Stimulated activated CD8-positive, alpha-beta memory T cell treated with anti-CD3 and anti-CD28 coated beads, Interleukin-2, amount 100 ng/mL, for 1 hour (primary cell): ENCODE measurements at places on chromosomes 11 and 22.

GRCh38 chr11:32265911-32266310 is 169.4 kb downstream of the WT1 start:
- DNase-seq, result no peak

DNA sequence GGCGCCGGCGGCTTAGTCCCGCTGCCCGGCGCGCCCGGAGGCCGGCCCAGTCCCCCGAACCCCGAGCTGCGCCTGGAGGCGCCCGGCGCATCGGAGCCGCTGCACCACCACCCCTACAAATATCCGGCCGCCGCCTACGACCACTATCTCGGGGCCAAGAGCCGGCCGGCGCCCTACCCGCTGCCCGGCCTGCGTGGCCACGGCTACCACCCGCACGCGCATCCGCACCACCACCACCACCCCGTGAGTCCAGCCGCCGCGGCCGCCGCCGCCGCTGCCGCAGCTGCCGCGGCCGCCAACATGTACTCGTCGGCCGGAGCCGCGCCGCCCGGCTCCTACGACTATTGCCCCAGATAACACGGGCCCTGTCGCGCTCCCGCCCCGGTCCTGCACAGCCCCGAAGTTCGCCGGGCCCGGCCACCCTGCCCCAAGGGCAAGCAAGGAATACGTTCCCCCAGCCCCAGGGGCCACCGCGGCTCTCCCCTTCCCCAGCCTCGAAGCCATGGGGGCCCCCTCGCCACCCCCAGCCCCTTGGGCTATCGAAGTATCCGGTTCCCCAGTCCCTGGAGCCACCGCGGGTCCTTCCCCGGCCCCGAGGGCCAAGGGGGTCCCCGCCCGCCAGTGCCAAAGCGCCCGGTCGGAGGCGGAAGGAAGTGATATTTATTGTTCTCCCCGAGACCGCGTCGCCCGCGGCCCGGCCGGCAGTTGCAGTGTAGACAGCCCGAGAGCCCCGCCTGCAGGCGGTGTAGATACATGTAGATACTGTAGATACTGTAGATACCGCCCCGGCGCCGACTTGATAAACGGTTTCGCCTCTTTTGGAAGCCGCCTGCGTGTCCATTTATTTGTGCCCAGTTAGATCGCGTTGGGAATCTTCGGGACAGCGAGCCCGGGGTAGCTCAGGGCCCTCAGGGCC is 6.2 kb downstream of the TBX1 start:
- DNase-seq, result no peak

DNA sequence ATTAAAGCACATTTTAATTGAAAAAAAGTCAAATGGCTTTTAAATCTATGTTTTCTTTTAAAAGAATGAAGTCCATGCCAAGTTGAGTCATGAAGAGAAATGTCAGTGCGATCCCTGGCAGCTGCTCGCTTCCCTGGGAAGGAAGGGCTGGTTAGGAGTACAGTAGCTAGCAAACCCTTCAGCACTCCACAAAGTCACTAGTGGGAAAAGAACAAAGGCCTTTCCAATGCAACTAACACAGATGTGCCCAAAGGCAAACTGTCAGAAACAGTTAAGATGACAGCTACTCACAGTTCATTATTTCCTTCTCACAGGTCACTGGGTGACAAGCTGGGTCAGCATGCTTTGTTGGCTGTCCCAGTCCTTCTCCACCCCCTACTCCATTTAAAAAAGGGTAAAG is 308.7 kb downstream of the DCDC1 start:
- no peak for DNase-seq

DNA sequence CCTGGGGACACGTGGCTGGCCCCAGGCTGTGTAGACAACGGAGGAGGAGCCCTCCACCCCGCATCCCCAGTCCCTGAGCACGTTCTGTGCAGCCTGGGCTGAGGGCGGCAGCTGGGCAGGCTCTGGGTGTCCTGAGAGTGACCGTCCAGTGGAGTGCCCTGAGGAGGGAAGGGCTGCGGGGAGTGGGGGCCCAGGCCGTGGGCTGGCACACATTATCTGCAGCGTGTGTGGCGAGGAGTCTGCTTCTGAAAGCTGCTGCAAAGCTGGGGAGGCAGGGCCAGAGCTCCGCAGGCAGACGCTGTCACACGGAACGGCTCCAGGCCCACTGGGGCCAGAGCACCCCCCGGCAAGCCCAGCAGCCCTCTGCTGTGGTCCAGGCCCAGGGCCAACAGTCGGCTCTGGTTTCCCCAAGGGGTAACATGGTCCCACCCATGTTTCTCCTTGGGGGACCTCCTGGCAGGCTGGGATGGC is 835 bp upstream of the ANO9 start:
- DNase-seq, result no peak

GRCh38 chr11:45213316-45213665 is 66.9 kb downstream of the PRDM11 start:
- no peak for DNase-seq

DNA sequence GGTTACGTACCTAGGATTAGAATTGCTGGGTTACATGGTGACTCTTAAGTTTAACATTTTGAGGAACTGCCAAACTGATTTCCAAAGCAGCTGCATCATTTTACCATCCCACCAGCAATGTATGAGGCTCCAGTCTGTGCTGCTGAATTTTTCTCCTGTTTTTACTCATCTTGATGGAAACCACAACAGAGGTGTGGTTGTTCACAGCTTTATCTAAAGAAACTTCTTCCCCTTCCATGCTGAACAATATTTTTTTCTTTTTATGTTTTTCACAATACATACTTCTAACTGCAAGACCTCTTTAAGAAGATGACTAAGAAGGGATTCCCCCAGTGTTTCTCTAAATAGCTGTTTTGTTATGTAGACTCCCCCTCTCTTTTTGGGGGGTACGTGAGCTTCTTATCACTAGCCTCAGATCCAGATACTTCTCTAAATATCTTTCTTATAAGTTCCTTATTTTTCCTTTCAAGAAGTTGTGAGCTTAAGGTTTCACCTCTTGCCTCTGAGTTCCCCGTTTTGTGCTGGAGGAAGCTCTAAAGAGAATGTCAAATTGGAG is 24.0 kb downstream of the TCP11L1 start:
- no peak for DNase-seq

- DNase-seq, result no peak
Measured at GRCh38 chr11:67261946-67262681, 4.2 kb upstream of the GRK2 start.

- no peak for DNase-seq
Measured at GRCh38 chr22:20965104-20965887, 1.8 kb upstream of the AIFM3 start.

- DNase-seq, result no peak
Measured at GRCh38 chr11:61545341-61545740, 35.5 kb downstream of the SYT7 start.

GRCh38 chr11:98621767-98622166 is 399.0 kb upstream of the CNTN5 start:
- DNase-seq, result no peak

DNA sequence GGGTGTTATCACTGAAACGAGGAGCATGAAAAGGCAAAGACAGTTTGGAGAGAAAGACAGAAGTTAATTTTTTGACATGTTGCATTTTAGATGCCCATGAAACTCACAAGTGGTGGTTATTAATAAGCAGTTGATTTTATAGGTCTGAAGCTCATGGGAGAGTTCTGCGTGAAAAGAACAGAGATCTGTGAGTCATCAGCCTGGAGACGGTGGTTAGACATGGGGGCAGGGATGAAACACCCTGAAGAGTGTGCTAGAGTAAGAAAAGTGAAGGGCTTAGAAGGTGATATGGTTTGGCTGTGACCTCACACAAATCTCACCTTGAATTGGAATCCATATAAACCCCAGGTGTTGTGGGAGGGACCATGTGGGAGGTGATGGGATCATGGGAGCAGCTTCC is 289.1 kb upstream of the ISX start:
- DNase-seq, result no peak
